ENCODE measurements at places on chromosomes 13 and 19.

GRCh38 chr13:93752541-93752940 lies 525.9 kb downstream of the GPC6 start:
- no peak for DNase-seq

- peak; percentile 60 for DNase-seq
Measured at GRCh38 chr19:7681340-7682174, 924 bp downstream of the TRAPPC5 start.

DNA sequence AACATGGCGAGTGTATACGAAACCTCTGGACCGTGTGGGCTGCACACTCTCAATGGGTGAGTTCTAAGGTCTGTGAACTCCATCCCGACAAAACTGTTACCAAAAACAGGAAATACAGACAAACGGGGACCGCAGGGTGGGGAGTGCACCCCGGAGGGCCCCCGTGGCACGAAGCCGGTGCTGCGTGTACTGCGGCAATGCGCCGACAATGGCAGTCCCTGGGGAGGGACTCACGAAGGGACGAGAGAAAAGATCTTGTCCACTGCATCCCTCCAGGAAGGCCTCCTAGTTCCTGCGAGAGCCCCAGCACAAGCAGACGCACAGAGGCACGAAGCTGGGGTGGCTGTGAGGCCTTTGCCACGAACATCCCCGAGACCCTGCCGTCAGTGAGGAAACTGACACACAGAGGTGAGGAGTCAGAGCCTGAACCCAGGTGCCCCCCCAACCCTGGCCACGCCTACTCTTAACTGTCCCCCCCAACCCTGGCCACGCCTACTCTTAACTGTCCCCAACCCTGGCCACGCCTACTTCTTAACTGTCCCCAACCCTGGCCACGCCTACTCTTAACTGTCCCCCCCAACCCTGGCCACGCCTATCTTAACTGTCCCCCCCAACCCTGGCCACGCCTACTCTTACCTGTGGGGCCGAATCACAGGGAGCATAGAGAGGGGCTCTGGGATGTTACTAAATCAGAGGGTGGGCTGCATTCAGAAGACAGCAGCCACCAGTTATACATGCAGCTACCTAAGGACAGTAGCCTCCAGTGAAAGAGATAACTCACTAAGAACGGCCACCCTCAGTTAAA lies 4.2 kb downstream of the MED16 start:
- no peak for DNase-seq

DNA sequence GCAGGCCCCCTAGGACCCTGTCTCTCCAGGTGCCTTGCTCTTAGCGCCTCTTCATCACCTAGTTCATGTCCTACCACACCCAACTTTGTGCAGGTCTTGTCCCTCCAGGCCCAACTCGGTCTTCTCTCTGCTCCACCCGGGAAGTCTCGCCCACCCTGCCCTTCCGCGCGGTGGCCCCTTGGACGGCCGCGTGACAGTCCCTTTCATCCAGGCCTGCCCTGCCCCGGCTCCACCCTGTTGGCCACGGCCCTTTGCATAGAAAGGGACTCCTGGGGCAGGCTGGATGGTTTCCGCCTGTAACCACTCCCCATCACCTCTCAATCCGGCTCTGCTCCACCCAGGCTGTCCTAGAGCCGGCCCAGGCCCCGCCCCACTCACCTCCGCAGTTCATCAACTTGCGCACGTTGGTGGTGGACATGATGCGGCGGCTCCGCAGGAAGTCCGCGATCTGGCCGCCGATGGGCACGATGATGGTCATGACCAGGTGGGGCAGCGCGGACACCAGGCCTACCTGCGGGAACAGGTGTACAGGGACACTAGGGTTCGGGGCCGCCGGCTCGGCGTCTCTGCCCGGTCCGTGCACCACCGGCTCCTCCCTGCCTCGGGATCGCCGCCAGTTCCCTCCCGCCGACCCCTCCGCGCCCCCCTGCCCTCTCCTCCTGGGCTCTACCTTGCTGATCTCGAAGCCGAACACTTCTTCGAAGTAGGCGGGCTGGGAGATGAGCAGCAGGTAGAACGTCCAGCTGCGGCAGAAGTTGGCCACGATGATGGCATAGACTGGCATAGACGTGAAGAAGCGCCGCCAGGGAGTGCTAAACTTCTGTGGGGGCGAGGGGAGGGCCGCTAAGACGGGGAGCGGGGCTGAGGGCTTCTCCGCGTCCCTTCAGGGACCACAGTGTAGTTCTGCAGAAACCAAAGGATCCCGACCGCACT lies 7.2 kb downstream of the GFY start:
- no peak for DNase-seq

DNA sequence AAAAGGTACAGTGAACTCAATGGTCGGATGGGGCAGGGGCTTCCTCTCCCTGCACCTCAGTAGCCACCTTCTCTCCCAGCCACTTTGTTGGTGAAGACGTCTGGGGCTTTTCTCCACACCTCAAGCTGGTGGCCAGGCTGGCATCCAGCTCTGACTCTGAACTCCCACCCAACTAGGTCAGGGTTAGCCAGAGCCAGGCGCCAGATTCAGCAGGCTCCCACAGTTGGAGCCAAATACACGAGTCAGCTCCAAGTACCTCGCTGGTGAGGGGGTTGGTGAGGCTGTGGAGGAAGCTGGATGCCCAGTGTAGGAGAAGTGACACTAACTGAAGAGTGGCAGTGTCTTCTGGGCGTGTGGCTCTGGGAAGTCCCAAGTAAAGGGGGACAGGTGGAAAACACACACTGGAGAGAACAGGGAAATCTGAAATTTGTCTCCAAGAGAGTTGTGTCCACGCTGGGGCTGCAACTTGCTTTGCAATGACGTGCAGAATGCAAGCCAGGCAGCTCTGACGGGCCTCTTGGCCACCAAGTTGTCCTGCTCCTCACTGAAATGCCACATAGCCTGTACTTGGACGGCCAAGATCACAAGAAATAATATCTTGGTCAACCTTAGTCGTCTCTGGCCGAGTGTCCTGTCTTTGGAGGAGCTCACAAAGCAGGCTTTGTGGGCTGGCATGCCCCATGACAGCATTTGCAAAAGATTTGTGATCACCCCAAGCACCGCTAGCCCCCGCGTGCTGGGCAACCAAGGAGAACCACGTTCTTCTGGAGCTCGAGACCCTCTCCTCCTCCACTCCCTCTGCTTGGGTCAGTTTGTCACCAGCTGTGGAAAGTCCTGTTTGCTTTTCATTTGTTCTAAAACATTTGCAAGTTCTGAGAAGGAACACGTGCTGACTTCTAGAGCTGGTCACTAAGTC lies 18.1 kb downstream of the SLC7A1 start:
- DNase-seq: no peak

DNA sequence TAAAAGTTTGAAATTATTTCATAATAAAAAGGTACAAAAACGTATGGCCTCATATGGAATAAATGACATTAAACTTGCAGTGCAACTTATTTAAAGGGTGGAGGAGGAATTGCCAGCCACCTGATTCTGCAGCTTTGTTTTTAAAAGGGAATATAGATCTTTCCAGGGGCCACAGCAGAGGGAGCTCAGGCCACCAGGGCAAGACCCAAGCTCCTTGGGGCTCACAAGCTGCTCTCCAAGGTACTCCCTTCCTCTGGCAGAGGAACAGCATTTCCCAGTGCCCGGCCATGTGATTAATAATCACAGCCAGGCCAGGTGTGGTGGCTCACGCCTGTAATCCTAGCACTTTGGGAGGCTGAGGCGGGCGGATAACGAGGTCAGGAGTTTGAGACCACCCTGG lies 6.2 kb downstream of the ACOD1 start:
- no peak for DNase-seq
